HCT116 (cell line): ENCODE measurements at places on chromosomes 6 and 20. TPM values are rescaled to one million over a fixed set of nuclear protein-coding genes. Genes with fewer than 3 reads are reported as not detected.

The SLC25A27 gene
- 10.7 TPM for total RNA-seq

DNA sequence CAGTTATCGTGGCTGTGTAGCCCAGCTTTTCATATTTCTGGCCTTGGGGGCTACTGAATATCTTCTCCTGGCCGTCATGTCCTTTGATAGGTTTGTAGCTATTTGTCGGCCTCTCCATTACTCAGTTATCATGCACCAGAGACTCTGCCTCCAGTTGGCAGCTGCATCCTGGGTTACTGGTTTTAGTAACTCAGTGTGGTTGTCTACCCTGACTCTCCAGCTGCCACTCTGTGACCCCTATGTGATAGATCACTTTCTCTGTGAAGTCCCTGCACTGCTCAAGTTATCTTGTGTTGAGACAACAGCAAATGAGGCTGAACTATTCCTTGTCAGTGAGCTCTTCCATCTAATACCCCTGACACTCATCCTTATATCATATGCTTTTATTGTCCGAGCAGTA is 475 bp downstream of the OR2B6 start:
- DNase-seq = no peak

The SYNGAP1 gene
- total RNA-seq = 11.5 TPM

GRCh38 chr20:53580376-53581111 is 13.1 kb downstream of the ZNF217 start:
- DNase-seq = no peak

GRCh38 chr6:54846857-54847674 is 495 bp downstream of the FAM83B start:
- DNase-seq = no peak

The OVOL2 gene
- total RNA-seq = 0.86 TPM

DNA sequence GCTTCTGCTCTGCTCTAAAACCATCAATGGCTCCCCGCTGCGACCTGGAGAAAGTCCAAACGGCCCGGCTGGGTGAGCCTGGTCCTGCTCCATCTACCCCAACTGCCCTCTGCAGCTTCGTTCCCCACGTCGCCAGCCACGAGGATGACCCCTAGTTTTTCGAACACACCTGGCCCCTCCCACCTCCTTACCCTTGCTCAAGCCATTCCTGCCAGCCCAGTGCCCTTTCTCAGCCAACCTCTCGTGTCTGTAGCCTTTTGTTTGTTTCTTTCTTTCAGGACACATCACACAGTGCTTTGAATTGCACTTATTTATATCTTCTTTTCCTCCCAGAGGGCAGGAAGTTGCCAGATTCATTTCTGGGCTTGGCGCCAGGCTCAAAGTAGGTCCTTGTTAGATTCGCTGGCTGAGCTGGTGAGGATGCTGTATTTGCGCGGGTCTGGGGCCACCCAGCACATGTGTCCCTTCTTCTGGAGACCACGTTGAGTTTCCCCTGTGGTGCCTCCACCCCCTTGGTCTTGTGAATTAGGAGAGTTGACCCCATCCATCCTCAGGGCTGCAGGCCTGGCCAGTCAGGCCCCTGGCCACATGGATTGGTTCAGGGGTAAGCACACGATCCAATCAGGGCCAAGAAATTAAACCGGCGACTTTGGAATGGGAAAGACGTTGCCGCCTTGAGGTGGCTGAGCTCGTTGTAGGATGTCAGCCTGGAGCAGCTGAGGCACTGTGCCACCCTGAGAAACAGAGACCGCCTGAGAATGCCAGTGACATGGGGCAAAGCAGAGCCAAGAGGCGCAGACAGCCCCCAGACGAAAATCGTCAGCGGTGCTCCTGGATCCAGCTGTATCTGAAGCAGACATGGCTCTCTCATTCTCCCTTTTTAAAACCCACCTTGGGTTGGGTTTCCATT is 156.0 kb downstream of the CEBPB start:
- no peak for DNase-seq

The ANKRD66 gene
- total RNA-seq = not detected

- DNase-seq = no peak
Measured at GRCh38 chr6:26202811-26203583, 115.8 kb downstream of the HFE start.

The SLC24A3 gene
- not detected for total RNA-seq

The ADRM1 gene
- total RNA-seq = 158 TPM

- DNase-seq = no peak
Measured at GRCh38 chr6:74765486-74765885, 440.4 kb downstream of the COL12A1 start.

The ADGRF4 gene
- not detected for total RNA-seq

GRCh38 chr6:2616811-2617210 is 133.9 kb downstream of the MYLK4 start:
- DNase-seq = no peak

- no peak for DNase-seq
Measured at GRCh38 chr6:31558631-31559500, 11.5 kb downstream of the NFKBIL1 start.

- DNase-seq = no peak
Measured at GRCh38 chr20:44910690-44911262, 916 bp downstream of the PABPC1L start.

The SLC12A5 gene
- total RNA-seq = 1.9 TPM

DNA sequence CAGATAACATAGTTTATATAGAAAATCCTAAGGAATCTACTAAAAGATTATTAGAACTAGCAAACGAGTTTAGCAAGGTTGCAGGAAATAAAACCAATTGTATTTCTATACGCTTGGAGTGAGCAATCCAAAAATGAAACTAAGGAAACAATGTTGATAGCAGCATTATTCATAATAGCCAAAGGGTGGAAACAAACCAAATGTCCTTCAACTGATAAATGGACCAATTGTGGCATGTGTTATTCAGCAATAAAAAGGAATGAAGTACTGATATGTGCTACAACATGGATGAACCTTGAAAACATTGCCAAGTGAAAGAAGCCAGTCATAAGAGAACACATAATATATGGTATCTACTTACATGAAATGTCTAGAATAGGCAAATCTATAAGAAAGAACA is 101.0 kb upstream of the VSTM2L start:
- no peak for DNase-seq

DNA sequence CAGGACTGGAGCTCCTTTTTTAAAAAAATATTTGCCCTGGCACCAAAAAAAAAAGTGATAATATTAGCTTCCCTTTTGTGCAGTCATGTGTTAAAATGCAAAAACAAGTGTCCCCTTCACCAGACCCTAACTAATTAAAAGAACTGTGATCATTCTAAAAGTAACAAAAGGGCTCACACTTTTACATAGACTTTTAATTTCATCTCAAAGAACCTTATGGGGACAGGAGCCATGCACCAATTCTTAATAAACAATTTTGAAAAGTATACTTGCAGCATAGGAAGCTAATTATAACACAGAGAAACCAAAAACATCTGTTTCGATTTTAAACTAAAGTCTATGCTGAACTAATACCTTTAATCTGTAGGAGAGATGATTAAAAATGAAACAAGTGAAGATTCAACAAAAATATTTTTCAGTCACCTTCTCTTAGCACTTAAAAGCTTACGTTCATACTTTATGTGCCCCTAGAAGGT is 17.3 kb downstream of the STX7 start:
- no peak for DNase-seq

DNA sequence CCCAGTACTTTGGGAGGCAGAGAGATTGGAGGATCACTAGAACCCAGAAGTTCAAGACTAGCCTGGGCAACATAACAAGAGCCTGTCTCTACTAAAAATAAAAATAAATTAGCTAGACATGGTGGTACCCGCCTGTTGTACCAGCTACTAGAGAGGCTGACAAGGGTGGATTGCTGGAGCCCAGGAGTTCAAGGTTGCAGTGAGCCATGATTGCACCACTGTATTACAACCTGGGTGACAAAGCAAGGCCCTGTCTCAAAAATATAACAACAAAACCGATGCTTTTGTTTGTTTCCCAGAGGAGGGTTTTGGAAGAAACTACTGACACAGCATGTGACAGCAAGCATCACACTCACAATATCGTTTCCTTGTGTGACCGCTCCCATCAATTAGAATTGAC is 119.6 kb downstream of the TSHZ2 start:
- DNase-seq = no peak
